ENCODE measurements at places on chromosomes 4 and X.

DNA sequence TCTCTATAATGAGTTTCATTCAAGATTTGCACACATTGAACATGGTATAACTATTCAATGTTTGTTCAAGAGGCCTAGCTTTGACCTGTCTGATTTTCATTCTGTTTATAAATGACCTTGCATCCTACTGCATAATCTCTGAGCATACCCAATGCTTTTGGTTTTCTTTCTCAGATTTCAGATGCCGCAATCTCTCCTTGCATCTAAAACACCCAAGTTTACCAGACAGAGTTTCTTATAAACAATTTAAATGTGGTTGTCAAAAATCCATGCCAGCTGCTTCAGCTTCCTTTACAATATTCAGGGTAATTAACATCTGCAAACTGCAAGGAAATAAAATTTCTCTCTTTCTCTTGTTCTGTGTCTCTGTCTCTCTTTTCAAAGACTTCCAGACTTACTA lies 123.0 kb upstream of the PCDH18 start:
- DNase-seq = no peak

DNA sequence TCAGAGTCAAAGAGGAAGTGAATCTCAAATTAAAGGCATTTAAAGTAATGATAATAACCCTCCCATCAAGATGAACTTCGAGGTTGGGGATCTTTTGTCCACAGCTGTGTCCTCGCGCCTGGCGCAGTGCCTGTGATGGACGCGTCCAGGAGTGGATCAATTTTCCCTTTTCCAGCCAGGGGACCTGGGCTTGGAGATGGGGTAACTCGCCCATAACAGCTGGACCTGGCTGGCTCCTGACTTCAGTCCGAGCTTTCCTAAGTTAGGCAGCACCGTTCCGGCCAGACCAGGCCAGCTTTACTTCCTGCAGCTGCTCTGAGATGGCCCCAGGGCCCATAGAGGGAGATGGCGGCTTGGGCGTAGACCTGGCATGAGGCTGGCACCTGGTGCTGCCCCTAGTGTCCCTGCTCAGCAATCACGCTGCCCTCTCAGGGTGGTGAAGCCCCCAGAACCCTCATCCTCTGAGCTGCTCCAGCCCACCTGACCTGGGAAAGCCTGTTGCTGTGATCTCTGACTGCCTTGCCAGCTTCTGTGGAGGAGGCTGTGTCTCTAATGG lies 23.9 kb downstream of the ADRA2C start:
- DNase-seq = no peak

DNA sequence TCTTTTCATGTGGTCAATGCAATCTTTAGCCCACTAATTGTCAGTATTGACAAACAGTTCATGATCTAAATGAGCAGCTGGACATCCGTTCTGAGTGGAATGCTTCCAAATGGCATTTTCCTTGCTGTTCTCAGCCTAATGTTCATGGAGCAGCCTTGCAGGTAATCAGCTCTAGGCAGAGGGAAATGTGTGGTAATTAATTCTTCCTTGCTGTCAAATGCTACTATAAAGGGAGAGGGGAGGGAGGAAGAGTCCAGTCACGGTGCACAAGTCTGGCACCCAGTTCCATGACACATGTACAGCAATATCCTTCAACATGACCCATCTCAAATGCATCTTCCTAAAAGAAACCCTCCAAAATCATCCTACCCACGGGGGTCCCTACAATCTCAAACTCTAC lies 88.5 kb downstream of the LDB2 start:
- DNase-seq = no peak

DNA sequence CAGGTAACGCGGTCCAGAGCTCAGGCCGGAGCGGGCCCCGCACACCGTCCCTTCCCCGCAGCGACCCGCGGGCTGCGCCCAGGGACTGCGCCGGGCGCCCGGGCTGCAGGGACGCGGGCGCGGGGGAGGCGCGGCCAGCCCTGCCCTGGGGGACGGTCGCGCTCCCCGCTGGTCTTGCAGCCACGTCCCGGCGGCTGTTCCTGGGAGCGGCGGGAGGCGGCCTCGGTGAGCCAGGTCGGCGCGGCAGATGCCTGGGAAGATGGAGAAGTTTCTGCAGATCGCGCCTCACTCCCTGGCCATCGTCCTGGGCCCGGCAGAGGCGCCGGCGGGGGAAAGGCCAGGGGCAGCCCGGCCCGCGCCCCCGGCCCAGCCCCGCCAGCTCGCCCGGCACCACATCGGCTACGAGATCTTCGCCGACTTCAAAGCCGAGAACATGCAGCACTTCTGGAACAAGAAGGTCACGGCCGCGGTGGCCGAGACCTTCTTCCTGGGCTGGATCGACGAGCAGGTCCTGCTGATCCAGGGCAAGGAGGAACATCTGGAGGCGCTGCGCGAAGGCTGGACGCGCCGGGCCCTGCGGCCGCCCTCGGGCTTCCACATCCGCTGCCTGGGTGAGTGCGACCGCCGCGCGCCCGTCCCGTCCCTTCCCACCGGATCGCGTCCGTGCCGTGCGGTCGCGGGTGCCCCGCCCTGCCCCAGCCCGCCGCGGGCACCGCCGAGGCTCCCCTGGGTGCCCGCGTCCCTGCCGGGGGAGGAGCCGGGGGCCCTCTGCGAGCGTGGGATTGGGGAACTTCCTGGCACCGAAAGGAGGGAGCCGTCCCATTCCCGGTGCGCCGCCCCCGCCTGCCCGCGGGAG lies 107.4 kb upstream of the STOX2 start:
- DNase-seq = no peak

DNA sequence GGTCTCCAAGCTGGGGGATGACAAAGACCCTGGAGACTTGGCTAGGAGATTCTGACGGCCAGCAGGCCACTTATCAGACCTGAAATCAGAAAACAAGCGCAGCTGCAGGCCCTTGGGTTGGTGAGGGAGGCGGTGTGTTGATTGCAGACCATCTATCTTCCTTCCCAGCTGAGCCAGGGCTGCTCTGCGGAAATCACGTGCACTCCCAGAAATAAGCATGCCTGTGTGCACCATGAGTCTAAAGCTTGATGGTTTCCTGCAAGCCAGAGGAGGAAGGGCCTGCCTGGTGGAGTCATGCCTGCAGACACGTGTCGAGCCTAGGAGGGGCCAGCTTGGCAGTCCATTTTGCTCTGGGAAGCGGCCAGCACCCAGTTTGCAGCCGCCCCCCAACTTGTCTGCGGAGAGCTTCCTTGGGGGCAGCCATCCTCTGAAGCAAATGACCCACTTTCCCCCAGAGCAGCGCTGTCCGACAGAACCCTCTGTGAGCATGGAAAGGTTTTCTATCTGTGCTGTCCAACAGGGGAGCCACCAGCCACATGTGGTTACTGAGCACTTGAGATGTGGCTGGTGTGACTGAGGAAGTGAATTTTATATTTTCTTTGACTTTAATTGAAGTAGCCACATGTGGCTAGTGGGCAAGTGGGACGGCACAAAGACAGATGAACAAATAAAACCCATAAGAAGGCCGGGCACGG lies 175.7 kb upstream of the BCOR start:
- no peak for DNase-seq

GRCh38 chr4:156686120-156686519 lies 285.5 kb downstream of the PDGFC start:
- DNase-seq = no peak

DNA sequence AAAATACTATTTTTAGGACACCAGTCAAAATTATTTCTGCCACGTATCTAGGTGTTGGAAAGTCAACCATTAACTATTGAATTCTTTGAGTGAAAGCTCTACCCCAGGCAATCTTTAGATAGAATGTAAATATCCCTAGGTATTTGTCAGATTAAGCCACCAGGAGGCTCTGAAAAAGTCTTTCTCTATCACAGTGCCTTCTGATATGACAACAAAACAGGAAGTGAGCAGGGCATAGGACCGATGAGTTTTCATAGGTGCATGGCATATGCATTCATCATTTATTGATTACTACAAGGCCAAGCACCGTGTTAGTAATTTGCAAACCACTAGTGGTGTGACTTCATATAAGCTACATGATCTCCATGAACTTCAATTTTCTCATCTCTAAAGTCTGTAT lies 333.6 kb upstream of the F9 start:
- no peak for DNase-seq

DNA sequence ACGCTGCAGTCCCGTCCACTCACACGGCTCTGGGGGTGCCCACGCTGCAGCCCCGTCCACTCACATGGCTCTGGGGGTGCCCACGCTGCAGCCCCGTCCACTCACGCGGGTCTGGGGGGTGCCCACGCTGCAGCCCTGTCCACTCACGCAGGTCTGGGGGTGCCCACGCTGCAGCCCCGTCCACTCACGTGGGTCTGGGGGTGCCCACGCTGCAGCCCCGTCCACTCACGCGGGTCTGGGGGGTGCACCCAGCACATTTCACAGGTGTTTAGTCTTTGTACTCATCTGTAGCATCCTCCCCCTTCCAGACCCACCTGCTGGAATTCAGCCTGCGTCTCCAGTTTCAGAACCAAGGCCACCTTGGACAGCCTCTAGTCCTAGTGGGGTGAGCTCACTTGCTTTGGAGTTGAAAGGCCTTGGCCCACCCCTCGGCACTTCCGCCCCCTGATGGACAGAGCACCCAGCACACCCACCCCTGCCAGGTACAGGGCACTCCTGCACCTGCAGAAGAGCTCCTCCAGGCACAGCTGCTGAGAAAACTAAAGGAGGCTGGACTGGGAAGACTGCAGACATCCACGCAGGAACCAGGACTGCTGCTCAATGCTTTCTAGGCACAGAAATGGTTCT lies 73.0 kb downstream of the ABLIM2 start:
- DNase-seq = no peak

GRCh38 chr4:150009533-150009932 lies 68.7 kb upstream of the DCLK2 start:
- no peak for DNase-seq
